ENCODE measurements at places on chromosomes 13 and 19.

- DNase-seq: no peak
Measured at GRCh38 chr19:5339950-5340636, 519 bp downstream of the PTPRS start.

- no peak for DNase-seq
Measured at GRCh38 chr13:33080972-33081590, 64.9 kb downstream of the KL start.

DNA sequence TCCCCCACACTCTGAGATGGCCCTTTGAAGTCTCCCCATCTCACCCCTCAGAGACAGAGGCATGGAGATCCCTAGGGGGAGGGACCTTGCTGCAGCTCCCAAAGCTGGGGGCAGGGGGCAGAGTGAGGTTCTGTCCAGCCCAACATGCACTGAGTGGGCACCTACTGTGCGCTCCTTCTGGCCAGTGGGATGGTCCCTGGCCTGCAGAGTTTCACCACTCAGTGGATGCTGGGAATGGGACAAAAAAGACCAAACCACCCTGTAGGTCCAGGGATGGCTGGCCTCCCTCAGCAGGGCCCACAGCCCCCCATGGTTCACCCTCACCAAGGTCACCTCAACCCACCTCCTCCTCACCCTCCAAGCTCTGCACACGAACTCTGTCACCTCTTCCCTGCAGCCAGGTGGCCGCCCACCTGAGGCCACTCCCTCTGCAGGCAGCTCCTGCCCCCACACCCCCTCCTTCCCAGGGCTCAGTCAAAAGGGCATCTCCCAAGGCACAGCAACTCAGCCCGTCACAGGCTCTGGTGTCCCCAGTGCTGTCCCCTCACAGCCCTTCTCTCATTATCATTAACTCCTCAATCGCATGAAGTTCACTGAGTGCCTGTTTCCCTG, 16.1 kb downstream of the CEACAM21 start:
- no peak for DNase-seq

DNA sequence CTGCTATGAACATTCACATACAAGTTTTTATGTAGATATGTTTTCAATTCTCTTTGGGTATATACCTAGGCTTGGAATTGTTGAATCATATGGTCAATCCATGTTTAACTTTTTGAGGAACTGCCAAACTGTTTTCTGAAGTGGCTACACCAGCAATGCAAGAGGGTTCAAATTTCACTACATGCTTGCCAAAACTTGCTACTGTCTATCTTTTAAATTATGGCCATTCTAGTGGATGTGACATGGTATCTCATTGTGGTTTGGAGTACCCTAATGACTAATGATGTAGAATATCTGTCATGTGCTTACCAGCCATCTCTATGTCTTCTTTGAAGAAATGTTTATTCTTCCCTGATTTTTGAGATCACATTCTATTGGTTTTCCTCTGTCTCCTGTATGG, 860.3 kb downstream of the DIAPH3 start:
- DNase-seq: no peak

DNA sequence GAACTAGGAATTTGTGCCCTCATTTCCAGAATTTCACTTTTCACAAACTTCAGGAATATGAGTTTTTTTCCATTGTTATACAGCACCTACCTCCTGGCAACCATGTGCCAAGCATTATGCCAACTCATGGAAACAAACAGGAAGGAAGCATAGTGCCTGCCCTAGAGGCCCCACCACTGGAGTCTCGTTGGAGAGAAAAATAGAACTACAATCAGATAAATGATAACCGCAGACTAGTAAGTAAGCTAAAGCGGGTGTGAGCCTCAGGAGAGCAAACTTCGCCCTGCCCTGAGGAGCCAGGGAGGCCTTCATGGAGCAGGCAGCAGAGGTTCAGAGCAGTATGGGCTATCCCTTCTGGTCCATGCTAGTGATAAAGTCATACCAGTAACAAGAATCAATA, 75.9 kb downstream of the FRY start:
- no peak for DNase-seq

DNA sequence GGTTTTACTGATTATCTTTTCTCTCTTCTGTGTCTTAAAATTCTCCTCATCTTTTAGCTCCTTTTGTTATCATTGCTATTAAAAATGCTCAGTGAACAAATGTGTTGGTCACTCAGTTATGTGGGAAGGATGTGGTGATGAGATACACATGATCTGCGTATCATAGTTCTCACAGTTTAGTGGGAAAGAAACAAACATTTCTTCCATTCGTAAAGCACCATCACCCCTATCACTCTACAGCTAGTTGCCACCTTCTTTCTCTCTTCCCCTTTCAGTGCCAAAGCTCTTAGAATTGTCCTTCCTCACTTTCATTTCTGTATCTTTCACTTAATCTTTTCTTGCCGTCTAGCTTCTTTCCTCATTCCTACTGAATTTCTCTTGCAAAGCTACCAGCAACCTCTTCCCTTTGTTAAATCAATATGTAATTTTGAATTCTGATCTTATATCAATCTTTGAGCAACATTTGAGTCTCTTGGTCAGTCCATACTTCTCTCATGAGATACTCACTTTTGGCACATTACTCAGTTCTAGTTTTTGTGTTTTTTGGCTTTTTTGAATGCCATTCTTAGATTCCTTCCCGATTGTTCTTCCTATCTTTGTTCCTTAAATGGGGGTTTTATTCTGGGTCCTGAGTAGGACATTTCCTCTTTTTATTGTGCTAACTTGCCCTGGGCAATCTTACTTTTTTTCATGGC, 122.3 kb downstream of the PCCA start:
- DNase-seq: no peak

DNA sequence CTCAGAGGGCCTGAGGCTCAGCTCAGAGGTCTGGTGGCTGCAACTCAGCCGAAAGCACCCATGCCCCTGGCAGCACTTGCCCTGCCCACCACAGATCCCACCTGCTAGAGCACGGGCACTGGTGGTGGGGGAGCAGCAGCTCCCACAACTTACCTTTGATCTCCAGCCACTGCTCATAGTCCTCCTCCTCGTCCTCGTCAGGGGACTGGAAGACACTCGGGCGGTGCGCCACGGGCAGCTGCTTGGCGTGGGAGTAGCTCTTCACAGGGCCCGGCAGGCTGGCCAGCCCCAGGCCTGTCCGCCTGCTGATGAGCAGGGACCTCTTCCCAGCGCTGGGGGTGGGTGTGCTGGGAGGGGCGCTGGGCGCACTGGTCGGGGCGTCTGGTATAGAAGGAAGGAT, 14.6 kb downstream of the SUGP1 start:
- DNase-seq: no peak

GRCh38 chr19:36987091-36987490, 71.0 kb downstream of the ZNF568 start:
- DNase-seq: no peak
